ENCODE measurements at places on chromosomes 2 and 18. TPM values are rescaled to one million over a fixed set of nuclear protein-coding genes. Genes with fewer than 3 reads are reported as not detected.

- no peaks in the 10 kb centered on the region for H3K27me3 ChIP-seq
- no peak for DNase-seq
- peak overlapping the region; percentile 79 for H3K27ac ChIP-seq
- H3K36me3 ChIP-seq: no peaks in the 10 kb centered on the region
- peaks cover 38% of the 10 kb centered on the region for H3K4me1 ChIP-seq
- H3K4me3 ChIP-seq: peak overlapping the region; percentile 13
These were observed 11.2 kb upstream of the NFE2L2 start for GRCh38 chr2:177275743-177276055.

DNA sequence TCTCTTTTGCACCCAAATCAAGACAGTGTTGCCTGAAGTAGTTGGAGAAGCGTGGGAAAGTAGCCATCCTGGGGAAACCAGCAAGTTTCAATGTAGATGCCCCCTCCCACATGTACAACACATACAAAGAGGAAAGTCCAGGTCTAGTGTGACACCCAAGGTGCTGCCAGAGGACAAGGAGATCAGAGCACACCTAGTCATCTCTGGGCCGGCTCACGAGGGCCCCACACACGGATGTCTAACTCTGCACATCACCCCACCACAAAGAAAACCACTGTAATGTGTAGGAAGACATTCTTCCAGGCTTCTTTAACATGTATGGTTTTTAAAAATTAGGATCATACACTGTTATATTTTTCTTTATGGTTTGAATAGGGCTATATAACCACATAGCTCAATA, 21.6 kb downstream of the PARD6G start:
- no peaks in the 10 kb centered on the region for H3K36me3 ChIP-seq
- no peaks in the 10 kb centered on the region for H3K4me1 ChIP-seq
- H3K27me3 ChIP-seq: no peaks in the 10 kb centered on the region
- no peak overlapping the region for H3K4me3 ChIP-seq
- H3K27ac ChIP-seq: no peak overlapping the region

DNA sequence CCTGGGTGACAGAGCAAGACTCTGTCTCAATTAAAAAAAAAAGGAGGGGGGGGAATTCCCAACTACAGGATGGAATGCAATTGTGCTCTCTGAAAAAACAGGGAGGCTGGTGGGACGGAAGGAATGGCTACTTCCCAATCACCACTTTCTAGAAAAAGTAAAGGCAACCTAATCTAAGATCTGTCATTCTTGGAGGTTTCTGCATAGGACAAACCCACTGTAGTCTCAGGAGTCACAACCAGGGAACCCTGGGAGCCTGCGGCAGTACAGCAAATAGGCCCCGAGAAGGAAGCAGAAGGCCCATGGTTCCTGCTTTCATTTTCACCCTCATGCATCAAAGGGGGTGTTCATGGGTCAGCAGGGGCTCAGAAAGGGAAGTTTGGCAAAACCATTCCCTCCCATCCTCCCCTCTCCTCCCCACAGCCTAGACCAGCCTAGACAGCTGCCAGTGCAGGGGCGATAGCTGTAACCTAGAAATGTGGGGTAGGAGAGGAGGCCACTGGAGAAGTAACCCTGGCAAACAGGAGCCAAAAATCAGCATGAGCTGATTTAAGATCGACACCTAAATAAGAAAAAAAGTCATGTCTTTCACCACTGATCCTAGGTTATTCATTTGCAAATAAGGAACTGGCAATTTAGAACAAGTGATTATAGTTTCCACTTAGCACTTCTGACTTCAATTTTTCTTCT, 48.0 kb downstream of the TRABD2A start:
- H3K27ac ChIP-seq: no peak overlapping the region
- H3K27me3 ChIP-seq: no peaks in the 10 kb centered on the region
- no peaks in the 10 kb centered on the region for H3K36me3 ChIP-seq

- DNase-seq: no peak
- no peaks in the 10 kb centered on the region for H3K36me3 ChIP-seq
- no peak overlapping the region for H3K27ac ChIP-seq
- H3K27me3 ChIP-seq: no peaks in the 10 kb centered on the region
These were observed 456.5 kb upstream of the SOX11 start for GRCh38 chr2:5235701-5236100.

DNA sequence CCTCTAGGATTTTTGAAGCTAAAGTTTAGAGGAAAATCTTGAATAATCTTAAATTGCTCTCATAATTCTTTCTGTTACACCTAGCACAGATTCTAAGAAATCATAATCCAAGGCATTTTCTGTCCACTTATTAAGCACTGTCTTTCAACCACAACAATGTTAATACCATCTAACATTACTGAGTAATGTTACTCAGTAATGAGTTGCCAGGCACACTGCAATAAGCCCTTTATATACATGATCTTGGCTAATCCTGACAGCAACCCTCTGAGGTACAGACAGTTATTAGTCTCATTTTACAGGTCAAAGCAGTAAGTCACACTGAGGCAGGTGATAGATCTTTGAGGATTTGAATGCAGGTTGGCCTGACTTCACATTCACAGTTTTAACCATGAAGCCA, 291.9 kb downstream of the ALK start:
- no peak overlapping the region for H3K27ac ChIP-seq
- H3K27me3 ChIP-seq: no peaks in the 10 kb centered on the region
- H3K4me1 ChIP-seq: peaks cover 17% of the 10 kb centered on the region
- H3K36me3 ChIP-seq: no peaks in the 10 kb centered on the region
- no peak overlapping the region for H3K4me3 ChIP-seq

DNA sequence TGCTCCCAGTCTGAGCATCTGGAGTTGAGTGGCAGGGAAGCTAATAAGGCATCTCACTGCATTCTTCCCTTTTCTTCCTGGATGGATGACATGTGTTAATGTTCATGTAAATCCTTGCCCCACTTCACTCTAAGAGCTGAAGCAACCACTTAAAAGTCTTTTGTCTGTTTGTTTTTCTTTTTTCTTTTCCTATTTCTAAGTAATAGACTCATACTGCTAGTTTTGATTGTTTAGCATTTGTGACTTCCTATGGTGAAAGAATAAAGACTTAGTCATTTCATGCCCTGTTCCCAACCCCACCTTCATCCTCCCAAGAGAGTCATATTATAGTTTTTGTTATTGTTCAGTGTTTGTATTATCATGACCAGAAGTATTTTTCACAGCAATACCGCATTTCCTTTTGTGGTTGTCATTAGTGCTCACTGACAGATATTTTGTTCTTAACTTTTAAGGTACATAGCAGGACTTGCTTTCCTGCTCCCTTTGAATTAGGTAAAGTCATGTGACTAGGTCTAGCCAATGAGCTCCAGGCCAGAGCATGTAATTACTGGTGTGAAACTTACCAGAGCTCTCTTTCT, 18.1 kb upstream of the SPP2 start:
- no peaks in the 10 kb centered on the region for H3K36me3 ChIP-seq
- H3K4me1 ChIP-seq: peaks cover 20% of the 10 kb centered on the region
- H3K4me3 ChIP-seq: no peak overlapping the region
- H3K27me3 ChIP-seq: peaks cover 29% of the 10 kb centered on the region
- DNase-seq: peak; percentile 73
- H3K27ac ChIP-seq: peak overlapping the region; percentile 1

- no peak overlapping the region for H3K4me3 ChIP-seq
- H3K27me3 ChIP-seq: no peaks in the 10 kb centered on the region
- H3K36me3 ChIP-seq: no peaks in the 10 kb centered on the region
- DNase-seq: no peak
These were observed 156.8 kb downstream of the PAX3 start for GRCh38 chr2:222142027-222142426.

Gene DSG2
- 21.2 TPM for total RNA-seq
